ENCODE measurements at places on chromosomes 5 and 9. TPM values are rescaled to one million over a fixed set of nuclear protein-coding genes. Genes with fewer than 3 reads are reported as not detected.

GRCh38 chr9:127848756-127849504, 5.5 kb downstream of the ENG start:
- DNase-seq = no peak

DNA sequence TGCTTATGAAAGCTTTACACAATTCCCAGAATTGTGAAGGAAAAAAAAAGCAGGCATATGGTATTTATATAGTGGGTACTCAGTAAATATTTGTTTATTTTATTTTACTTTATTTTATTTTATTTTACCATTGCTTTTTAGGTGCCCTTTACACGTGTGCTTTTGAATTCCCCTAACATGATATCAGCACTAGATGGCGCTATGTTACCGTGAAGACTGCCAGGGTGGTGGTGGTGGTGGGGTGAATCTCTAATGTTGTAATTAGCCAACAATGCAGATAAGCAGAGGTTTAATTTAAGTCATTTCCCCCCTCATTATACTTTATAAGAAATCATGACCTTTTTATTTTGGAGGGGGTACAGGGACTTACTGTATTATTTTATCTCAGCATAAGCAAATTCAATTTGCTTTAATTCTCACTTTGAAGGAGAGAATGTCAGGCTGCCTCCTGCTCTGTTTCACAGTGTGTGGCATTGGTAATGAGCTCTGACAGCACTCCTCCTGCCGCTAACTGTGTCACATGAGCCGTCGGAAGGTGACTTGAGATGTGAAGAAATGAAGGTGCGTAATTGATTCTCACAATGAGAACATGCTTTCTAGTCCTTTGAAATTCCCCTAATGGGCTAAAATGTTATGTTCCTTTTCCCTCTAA, 165.6 kb downstream of the YTHDC2 start:
- DNase-seq = no peak

GRCh38 chr5:165057145-165057544, 1551.7 kb downstream of the MAT2B start:
- no peak for DNase-seq

GRCh38 chr5:61332358-61332749, 296 bp downstream of the ZSWIM6 start:
- DNase-seq = peak; percentile 52

Gene PCDHA4
- total RNA-seq = 29.7 TPM

DNA sequence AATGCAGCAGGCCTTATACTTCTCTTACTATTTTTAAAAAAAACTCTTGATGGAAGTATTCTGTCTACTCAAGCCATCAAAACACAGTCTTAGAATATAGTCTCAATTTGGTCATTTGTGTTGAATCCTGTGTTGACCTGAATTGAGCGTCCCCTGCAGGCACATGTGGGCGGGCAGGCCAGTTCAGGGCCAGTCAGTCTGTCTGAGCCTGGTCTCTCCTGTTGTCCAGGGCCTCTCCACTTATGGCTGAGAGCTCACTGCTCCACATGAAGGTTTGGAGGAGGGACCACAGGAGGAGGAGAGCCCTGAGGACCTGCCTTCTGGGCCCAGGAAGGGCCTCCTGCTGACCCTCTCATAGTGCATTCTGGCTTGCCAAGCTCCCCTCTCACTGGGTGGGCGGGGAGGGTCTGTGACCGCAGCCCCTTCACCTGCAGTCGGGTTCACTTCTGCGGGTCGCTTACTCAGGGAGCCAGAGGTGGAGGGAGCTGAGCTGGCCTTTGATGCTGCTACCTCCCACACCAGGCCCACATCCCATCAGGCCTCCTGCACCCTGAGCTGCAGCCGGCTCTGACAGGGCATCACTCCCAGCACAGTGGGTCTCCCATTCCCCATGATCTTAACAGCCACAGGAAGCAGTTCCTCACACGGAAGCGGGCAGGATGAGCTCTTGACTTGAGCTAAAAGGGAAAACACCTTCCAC, 178.2 kb upstream of the S1PR3 start:
- no peak for DNase-seq

DNA sequence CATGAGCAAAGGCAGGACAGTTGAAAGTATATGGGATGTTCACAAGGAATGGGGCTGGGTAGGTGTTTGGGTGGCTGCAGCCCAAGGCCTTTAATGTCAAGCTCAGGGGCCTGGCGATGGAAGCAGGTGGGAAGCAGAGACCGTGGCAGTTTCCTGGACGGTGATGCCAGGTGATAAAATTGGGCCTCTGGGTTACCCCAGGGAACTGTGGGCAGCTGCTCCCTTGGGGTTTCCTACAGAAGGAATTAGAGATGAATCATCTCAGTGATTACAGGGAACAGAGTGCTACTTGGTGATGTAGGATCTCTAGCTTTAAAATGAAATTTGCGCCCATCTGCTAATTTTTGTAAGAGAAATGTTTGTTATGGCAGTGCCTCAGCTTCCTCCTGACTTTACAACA, 39.2 kb downstream of the TSTD2 start:
- DNase-seq = no peak

Gene LCNL1
- total RNA-seq = not detected

DNA sequence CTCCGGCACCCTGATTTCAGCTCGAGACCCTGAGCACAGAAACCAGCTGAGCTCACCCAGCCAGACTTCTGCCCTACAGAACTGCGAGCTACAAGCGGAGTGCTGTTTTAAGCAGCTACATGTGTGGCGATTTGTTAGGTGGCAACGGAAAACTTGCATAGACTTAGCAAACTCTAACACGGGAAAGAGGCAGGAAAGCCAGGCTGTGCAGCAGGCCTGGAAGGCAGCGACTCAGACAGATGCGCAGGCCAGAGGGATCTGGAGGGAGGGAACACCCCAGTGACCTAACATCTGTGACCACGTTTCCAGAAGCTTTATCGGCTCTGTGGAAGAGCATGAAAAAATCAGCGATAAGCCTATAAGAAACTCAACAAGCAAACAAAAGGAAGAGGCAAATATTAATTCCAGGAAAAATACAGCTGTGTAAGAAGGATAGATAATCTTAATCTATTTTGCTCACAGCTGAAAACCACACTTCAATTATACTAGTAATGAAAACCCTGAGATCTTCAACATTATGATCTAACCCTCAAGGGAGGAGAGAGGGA, 11.0 kb downstream of the UBAC1 start:
- DNase-seq = no peak

Gene GZMA
- not detected for total RNA-seq

GRCh38 chr5:175855041-175855720, 16.2 kb upstream of the CPLX2 start:
- no peak for DNase-seq

GRCh38 chr5:143730112-143730801, 81.7 kb upstream of the HMHB1 start:
- DNase-seq = no peak

DNA sequence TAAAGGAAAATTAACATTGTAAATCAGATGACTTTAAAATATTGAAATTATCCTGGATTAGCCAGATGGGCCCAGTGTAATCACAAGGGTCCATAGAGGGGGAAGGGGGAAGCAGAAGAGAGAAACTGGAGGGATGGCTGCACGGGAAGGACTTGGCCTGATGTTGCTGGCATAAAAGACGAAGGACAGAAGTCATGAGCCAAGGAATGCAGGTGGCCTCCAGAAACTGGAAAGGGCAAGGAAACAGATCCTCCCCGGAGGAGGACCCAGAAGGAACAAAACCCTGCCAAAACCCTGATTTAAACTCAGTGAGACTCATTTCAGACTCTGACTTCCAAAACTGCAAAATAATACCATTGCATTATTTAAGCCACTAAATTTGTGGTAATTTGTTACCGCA, 100.2 kb downstream of the ADAMTS2 start:
- DNase-seq = no peak

- DNase-seq = no peak
Measured at GRCh38 chr5:77157732-77158532, 52.5 kb upstream of the PDE8B start.

Gene HARS2
- 56.7 TPM for total RNA-seq

DNA sequence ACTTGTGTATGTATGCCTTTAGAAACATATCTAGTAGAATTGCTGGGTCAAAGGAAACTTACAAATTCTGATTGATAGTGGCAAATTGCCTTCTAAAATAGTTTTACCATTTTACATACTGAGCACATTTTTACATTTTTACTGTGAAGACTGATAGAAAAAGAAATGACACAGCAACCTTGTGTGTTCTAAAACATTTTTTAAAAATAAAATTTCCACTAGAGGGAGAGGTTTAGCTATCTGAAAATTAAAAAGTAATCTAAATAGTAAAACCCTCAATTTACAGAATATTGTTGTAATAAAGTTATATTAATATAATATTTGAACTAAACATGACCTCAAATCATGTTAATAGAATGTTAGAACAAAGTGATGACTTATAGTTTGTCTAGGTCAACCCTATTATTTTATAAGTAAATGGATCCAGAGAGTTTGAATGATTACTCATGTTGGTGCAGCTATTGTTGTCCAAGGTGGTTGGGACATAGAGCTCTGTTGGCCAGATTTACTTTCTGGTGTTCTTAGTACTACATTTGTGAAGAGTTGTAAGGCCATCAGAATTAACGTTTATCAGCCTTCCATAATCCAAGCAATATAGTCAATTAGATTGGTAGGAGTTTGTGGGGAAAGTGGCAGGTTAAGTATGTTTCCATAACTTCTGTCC, 17.2 kb downstream of the CENPP start:
- DNase-seq = no peak

Gene CCDC187
- 15.8 TPM for total RNA-seq

DNA sequence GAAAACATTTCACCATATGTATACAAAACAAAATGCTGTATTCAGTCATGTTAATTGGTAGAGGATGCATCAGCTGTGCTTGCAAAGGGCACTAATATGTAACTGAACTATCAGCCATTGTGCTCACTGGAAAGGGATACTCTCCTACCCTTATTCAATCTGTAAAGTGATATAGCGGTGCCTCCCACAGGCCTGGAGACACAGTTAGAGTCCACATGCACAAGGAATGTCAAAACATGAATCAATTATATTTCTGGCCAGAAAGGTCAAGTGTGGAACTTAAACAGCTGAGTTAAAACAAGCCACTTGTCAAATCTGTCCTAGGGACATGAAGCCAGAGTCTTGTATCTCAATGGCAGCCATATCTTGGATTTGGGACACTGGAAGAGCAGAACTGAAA, 71.2 kb upstream of the IZUMO3 start:
- DNase-seq = peak; percentile 10

GRCh38 chr9:92138157-92138959, 23.1 kb upstream of the SPTLC1 start:
- peak; percentile 95 for DNase-seq

DNA sequence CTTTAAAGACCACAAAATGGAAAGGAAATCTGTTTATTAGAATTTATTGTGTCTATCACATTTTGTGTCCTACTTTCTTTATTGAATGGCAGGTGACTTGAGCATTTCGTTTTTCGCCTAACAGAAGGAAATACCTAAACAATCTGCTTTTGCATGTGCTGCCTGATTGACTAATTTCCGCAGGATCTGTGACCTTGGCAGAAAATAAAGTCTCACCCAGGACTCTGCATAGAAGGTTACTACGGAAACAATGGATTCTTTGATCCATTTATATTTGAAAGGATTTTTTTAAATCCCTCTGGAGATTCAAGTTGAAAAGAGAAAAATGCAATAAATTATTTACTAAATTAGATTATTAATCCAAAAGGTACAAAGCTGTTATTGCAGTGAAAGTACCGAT, 61.0 kb upstream of the CAST start:
- no peak for DNase-seq

- DNase-seq = no peak
Measured at GRCh38 chr5:154842689-154843530, 7.5 kb downstream of the FAXDC2 start.

DNA sequence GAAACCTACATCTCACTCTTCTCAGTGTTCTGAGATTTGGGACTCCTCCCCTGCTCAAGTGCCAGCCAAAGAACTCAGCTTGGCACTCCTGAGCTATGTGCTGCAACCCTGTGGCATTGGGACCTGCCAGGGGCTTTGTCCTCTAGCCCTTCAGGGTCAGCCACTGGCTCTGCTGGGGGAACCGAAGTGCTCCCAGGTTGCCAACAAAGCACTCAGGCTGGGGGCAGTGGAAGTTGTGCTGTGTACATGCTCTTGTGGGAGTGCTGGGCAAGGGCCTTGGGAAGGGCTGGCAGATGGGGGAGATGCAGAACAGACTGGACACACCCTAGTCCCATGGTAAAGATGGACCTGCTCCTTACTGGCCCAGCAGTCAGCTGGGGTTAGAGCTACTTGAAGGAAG, 498.6 kb downstream of the CAAP1 start:
- DNase-seq = no peak

GRCh38 chr5:126443374-126443851, 20.2 kb downstream of the GRAMD2B start:
- DNase-seq = no peak

- no peak for DNase-seq
Measured at GRCh38 chr5:142512043-142513042, 173.5 kb downstream of the FGF1 start.

DNA sequence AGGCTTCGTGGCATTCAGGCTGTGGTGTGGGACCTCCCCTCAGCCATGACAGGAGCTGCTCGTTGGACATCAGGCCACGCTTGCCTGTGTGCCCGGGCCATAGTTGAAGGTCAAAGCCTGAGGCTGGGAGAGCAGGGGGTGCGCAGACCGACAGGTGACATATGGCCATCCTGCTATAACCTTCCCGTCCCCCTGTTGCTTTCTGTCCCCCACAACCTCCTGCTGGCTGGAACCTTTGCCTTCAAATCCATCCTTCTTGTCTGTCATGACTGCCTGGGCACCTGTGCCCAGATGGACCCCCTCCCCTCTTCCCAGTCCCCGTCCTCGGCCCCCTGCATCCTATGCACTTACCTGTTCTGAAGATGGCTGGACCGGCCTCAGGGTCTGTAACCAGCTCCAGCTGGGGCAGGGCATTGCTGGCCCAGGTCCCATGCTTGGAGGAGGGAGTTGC, 83.2 kb downstream of the WNK2 start:
- DNase-seq = no peak

DNA sequence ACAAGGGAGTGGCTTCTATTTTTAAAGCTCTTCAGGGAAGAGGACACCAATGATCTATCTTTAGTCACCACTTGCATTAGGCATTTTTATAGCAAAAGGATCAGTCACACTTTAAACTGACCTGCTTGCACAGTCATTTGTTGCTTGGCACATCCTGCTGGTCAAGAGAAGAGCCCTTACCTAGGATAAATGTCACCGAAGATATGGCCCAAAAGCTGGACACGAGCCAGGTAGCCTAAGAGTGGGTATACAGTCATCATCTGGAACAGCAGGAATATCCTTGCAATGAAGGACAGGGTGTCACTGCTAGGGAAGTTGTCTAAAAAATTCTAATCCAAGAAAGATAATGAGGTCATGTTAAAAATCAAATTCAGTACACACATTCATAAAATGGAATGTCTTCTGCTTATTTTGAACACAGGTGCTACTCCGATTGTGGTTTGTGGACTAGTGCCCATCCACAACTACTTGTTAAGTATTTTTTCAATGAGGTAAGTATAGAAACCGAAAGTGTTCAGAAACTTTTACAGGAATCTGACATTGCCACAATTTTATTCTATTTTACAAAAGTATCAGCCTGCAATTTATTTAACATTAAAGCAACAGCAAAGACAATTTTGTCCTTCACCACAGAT, 78.4 kb downstream of the SLC38A9 start:
- no peak for DNase-seq

- no peak for DNase-seq
Measured at GRCh38 chr5:129858131-129858675, 46.1 kb upstream of the CHSY3 start.

Gene OTP
- 0.17 TPM for total RNA-seq

Gene PCDHB9
- total RNA-seq = 12.2 TPM

Data from glutamatergic neuron (in vitro differentiated cells).